Brain (organoid and tissue), 16 donors: ENCODE measurements at places on chromosomes 5 and 9.
A peak's percentile ranks its signal among the peaks of the same experiment; 100 is the strongest.

GRCh38 chr9:109707355-109707754 is 72.6 kb upstream of the PALM2AKAP2 start:
- no peak for DNase-seq

- DNase-seq = no peak
Observed at GRCh38 chr5:143979044-143979690, 167.2 kb downstream of the HMHB1 start.

DNA sequence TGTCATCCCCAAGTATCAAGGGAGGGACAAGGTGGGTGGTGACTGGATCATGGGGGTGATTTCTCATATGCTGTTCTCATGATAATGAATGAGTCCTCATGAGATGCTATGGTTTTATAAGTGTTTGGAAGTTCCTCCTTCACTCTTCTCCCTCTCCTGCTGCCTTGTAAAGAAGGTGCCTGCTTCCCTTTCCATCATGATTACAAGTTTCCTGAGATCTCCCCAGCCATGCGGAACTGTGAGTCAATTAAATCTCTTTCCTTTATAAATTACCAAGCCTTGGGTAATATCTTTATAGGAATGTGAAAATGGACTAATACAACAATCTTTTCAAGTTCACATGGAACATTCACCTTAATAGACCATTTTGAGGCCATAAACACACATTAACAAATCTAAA is 21.5 kb upstream of the DOCK2 start:
- no peak for DNase-seq

DNA sequence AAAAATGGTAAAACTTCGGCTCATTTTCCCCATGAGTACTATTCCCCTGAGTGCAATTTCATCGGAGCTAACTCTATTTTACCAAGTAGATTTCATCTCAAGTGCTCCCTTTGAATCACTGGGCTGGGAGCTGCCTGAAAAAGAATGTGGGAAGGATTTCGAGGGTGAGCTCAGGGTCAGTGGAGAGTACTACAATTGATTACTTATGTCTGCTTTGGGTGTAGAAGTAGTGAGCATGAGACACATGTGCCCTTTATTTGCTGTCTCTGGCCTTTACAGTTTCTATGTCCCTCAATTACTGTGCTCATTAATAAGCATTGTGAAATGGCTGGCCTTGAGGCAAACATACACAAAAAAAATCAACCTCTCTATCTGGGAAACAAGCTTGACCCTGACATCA is 172.7 kb upstream of the RFX3 start:
- no peak for DNase-seq

GRCh38 chr5:57986761-57987341 is 473.0 kb downstream of the PLK2 start:
- peak; percentile 62 for DNase-seq

DNA sequence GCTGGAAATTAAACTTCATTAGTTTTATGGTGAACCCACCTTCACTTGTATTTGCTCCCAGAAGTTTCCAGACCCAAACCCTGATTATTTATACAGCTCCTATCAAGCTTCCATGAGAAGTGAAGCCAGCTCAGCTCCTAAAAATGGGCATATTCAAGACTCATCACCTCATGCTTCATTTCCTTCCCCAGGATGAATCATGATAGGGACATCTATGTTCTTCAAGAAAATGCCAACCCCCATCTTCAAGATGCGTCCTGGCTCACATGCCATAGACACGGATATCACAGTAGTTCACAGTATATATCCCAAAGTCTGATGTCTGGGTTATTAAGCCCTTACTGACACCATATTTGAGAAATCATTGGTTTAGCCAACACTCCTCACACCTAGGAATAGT is 217.6 kb downstream of the NPR3 start:
- DNase-seq = no peak

DNA sequence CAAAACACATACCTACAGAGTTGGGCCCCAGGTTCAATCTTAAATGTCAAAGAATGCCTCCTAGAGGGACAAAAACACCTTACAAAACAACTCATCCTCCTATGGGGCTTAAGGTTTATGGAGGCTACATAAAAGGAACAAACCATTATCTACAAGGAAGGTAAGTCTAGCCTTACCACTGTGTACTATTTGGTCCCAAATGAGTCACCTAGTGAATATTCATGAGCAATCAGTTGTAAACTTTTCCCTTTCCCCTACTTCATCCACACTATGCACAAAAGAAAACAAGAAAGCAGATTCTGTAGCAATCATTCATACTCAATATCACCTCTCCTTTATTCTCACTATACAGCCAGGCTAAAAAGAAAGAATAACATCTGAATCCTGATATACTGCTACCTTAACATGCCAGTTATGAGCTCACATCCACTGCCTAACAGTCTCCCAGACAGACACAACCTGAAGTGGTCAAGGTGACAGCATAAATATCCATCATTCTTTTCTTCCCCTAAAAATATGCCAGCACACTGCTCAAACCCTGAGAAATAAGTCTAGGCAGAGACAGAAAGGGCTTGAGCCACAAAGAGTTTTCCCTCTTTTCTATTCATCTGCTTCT is 6.2 kb downstream of the OXCT1 start:
- DNase-seq = no peak

GRCh38 chr9:79014929-79015699 is 556.7 kb upstream of the TLE4 start:
- no peak for DNase-seq

DNA sequence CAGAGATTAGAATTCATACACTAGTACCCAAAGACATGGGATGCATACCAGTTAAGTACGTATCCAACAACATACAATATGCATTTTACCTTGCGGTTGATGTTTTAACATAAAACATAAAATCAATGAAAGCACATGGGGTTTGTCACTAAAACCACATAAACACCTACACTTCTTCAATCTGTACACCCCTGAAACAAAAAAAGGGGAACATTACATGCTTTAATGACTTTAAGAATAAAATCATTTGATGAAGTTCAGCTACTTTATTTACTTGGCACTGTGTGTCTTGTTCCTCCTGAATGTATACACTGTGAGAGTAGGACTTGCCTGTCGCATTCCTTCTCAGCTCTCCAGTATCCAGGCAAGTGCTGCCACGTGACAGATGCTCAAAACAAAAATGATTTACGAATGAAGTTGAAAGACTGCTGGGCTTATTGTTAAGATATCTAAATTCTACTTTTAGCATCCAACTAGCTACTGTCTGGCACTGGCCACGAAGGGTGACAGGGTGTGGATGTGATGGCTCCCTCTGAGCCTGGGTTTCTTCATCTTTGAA is 21.0 kb downstream of the TNFSF15 start:
- DNase-seq = no peak

- no peak for DNase-seq
Observed at GRCh38 chr9:125527471-125528002, 179.5 kb downstream of the MAPKAP1 start.

GRCh38 chr5:9376363-9377117 is 169.3 kb downstream of the SEMA5A start:
- no peak for DNase-seq

DNA sequence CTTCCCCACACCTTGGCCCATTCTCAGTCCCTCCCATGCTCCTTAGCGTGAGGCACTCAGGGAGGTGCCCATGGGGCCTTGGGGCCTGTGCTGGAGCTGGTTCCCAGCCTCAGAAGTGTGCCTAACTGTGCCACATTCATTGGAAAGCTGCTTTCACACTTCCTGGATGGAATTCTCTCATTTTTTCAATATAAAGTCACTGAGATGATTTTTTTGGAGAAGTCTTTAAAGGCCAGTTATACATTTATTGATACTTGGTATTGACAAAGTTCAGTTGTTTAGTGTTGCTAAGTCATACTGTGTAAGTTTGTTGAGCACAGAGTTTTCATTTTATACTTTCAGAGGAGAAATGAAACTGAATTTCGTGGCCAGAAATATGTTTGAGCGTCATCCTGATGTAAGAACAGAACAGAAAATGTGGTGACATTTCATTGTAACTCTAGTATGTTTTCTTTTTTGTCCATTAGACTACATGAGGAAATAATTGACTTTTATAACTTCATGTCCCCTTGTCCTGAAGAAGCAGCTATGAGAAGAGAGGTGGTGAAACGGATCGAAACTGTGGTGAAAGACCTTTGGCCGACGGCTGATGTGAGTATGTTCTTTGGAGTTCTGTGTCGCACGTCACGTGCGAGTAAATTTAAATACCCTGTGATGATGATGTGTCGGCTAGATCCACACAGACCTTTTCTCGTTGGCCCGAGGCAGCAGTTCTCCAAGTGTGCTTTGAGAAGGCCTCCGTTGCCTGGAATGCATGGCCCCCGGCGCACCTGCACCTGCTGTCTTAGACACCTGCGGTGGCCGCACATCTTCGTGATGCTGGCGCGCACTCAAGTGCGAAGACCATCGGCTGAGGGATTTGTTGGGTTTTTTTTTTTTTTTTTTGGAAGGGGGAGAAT is 24.1 kb downstream of the TENT4A start:
- no peak for DNase-seq

DNA sequence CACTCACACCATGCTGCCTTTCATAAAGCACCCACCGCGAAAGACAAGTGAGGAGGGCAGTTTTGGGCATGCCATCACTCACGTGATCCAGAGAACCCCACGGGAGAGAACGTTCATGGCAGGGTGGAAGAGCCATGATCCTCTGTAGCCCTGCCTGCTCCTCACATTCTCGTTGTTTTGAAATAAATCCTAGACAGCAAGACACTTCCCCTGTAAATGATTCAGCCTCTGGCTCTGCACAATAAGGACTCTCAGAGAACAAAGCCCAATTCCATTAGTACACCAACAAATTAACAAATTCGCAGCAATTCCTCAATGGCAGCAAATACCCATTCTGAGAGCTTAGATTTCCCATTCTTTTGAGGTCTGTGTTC is 71.5 kb downstream of the WNK2 start:
- no peak for DNase-seq

GRCh38 chr5:175246242-175246888 is 197.6 kb downstream of the DRD1 start:
- DNase-seq = no peak

DNA sequence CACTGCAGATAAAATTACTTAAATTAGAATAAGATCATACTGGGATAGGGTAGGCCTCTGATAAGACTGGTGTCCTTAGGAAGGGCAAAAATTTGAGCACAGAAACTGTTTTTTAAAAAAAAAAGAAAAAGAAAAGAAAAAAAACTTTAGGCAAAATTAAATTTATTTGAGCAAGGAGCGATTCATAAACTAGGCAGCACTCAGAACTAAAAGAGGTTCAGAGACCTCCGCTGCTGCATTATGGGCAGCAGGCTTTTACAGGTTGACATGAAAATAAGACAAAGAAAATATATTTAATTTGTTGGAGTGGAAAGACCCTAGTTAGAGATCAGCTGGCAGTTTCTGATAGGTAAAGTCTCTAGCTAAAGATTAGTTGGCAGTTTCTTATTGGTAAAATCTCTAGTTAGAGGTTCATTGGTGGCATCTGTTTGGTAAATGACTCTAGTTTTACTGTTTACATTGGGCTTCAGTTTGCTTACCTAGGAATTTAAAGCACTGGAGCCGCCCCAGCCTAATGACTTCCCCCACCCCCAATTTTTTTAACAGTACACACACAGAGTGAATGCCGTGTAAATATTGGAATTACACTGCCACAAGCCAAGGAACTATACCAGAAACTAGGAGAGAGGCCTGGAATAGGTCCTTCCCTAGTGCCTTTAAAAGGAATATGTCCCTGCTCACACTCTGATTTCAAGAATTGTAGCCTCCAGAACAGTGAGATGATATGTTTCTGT is 4.5 kb upstream of the PLPP6 start:
- DNase-seq = no peak

GRCh38 chr9:123514766-123515165 is 158.8 kb downstream of the CRB2 start:
- DNase-seq = no peak

GRCh38 chr5:114192108-114192507 is 169.8 kb upstream of the KCNN2 start:
- no peak for DNase-seq

DNA sequence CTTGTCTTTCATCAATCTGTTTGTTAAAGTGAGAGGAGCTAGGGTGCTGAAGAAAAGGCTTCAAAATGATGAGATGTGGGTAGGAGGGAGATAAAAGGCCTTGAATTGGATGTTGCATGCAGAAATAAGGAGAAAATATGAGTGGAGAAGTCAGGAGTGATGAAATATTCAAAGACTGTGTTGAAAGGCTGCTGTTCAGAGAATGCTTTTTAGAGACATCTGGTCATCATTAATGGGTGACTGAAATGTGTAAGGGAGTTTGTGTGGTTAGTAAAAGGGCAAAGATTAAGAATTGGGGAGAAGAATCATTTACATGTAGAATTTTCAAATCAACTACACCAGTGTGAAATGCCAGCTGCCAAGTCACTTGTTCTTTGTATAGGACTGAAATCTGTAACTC is 383.9 kb downstream of the MAT2B start:
- no peak for DNase-seq

- no peak for DNase-seq
Observed at GRCh38 chr9:117775591-117775990, 71.4 kb downstream of the TLR4 start.

DNA sequence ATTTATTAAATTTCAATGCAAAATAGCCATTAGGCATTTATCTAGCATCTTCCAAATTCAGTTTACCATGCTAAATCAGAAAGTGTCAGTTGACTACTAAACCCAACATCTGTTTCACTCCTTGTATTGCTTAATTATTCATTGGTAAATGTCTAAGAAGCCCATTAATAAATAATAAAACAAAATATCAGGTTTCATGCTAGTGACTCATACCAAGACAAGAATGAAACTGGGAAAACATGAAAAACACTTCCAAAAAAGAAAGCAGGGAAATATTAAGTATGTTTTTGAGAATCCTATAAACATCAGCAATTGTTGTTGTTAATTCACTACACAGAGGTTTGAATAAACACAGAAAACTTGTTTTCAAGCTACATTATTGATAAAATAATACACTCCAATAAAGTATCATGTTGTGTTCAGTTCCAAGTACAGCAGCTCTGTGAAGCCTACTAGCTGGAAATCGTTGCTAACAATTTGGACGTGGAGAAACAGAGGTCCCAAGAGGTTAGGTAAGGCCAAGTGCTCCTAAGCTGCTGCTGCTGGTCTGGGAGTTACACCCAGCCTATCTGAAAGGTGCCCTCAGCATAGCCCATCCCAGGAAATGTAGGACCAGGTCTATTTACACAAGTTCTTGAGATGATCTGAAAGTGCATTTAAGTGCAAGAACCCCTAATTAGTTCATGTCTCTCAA is 78.8 kb downstream of the GNAQ start:
- no peak for DNase-seq
